Left ventricle myocardium superior (tissue), 1 donor: ENCODE measurements at places on chromosomes 16 and 17. TPM values are rescaled to one million over a fixed set of nuclear protein-coding genes. Genes with fewer than 3 reads are reported as not detected.

- no peak for DNase-seq
Observed at GRCh38 chr17:42706732-42707131, 24.4 kb downstream of the CNTNAP1 start.

DNA sequence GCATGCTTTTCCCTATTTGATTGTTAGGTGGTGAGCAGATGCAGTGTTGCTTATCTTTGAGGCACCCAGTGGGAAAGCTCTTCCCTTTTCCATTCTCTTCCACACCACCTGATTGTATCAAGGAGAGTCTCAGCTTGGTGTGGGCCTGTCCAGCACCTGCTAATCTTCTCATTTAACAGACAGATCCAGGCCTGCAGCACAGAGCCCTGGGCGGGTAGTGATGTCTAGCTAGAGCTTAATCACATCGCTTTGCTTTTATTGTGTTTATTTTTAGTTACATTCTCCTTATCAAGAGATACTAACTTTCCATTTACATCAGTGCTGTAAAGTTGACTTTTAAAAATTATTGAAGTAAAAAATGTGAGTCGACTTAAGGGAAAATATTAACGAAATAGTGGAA lies 24.2 kb downstream of the FOXL1 start:
- no peak for DNase-seq

SLC6A2 gene
- total RNA-seq = not detected

CNTNAP1 gene
- total RNA-seq = 7.0 TPM

ALOX12B gene
- total RNA-seq = not detected

- DNase-seq = no peak
Observed at GRCh38 chr16:67248073-67248400, 742 bp upstream of the SLC9A5 start.

GRCh38 chr17:63066158-63066813 lies 100.3 kb downstream of the TANC2 start:
- no peak for DNase-seq
